Stimulated activated CD8-positive, alpha-beta memory T cell treated with anti-CD3 and anti-CD28 coated beads, Interleukin-7, amount 100 ng/mL, for 24 hours (primary cell): ENCODE measurements at places on chromosomes 3 and 15.

- DNase-seq: no peak
Observed at GRCh38 chr15:39777496-39777895, 5.1 kb downstream of the FSIP1 start.

- no peak for DNase-seq
Observed at GRCh38 chr3:155889212-155889611, 18.8 kb downstream of the GMPS start.

DNA sequence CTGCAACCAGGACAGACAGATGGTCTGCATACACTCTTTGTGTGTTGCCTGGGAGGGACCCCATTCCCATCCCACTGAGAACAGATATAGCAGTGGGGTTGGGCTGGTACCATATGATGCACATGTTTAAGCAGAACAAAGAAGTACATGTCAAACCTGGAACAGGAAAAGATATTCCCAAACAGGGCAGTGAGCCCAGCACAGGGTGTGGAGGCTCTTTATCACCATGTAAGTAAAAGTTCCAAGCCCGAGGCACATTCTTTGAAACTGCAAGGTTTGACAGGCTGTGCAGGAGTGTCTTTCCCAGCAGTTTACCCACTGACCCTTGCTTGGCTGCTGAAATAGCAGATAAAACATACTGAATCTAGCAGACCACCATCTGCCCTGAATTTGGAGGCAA is 5.3 kb upstream of the ZNF445 start:
- no peak for DNase-seq

GRCh38 chr3:172461530-172462138 is 13.4 kb upstream of the GHSR start:
- DNase-seq: no peak

GRCh38 chr15:29064290-29064689 is 178.5 kb downstream of the APBA2 start:
- DNase-seq: no peak

- DNase-seq: no peak
Observed at GRCh38 chr3:143482106-143483088, 362.8 kb downstream of the CHST2 start.

DNA sequence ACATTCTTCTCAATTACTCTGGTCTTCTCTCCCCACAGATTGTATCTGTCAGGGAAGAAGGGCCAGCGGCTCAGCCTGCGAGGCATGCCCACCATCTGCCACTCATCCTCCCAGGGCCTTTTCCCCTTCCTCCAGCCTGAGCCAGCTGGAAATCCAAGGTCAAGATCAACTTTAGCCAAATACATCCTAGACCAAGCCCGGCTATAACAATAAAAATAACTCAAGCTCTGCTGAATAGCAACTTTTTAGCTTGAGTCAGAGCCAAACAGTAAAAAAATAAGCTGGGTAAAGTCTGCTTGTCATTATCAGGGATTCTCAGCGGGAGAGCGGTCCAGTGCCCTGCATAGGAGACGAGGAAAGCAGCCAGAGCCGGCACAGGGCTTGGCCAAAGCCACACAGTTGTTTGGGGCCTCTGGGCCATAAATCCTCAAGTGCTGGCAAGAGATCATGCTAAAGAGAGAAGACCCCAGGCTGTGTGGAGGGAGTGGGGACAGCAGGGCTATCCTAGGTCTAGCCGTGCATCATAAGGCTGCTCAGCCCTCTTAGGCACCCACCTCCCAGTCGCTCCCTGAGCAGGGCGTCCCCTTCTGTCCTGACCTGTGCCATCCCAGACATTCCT is 76.2 kb upstream of the HERC1 start:
- no peak for DNase-seq

DNA sequence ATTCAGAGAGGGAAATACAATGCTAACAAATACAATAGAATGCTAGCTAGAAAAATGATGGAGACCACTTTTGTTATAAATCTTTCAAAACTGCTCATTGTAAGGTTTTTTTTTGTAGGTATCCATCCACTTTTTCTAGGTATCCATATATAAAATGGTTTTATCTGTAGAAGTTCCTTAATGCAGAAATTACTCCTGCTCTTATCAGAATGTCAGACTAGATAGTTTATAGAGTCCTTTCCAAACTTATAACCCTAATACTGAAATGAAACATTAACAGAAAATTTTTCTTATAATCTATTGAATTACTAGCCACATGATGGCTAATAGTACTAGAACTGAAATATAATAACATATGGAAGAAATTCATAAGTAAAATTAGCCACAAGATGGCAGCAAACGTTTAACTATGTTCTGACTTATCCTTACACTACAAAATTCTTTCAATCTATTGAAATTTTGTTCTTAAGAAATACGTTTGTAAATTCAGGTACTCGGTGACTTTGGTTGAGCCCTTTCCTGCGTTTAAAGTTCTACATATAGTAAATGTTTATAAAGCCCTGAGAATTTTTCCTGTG is 58.5 kb downstream of the ECT2 start:
- DNase-seq: no peak

DNA sequence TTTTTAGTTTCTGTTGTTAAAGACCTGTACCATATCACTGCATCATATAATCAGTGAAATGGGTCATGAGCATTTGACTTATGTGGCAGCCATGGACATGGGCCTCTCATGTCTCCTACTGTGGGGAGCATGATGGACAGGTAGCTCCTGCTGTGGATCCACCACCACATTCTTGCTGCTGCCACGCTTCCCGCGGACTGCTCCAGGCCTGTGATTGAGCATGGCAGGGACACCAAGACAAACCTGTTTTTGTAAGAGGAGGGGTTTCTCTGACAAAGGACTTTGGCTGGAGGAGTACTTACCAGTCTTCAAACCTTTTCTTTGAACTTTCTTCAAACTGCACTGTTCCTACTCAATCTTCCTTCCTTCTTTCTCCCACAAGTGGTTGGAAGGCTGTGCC is 17.9 kb upstream of the P2RY14 start:
- no peak for DNase-seq

DNA sequence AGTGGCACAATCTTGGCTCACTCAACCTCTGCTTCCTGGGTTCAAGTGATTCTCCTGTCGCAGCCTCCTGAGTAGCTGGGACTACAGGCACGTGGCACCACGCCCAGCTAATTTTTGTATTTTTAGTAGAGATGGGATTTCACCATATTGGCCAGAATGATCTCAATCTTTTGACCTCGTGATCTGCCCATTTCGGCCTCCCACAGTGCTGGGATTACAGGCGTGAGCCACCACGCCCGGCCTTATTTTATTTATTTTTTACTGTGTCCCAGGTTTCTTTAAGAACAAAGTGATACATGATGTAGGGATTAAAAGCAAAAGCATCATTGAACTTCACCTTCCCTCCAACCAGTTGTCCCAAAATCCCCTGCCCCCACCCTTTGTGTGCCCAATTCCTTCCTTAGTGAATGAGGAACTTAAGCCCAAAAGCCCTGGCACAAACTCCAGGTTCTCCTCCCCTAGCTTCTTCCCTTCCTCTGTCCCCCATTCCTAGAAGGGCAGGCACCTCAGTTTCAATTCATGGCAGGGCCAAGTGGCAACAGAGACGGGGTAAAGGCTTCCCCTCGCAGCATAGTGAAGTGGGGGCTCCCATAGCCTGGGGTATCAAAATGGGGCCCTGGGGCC is 23.7 kb upstream of the RPN1 start:
- DNase-seq: no peak

DNA sequence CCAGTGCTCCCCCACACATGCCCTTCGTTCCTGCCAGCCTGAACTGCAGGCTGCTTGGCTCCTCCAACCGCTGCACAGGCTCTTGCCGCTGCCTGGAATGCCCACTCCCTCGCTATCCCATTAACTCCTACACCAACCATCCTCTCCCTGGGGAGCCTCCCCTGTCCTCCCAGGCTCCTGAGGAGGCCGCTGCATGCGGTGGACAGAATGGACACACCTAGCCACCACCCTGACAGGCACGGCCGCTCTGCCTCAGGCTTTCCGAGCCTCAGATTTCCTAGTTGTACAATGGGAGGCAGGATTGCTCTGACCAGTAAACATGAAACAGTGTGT is 2.3 kb downstream of the PLXNB1 start:
- DNase-seq: no peak

DNA sequence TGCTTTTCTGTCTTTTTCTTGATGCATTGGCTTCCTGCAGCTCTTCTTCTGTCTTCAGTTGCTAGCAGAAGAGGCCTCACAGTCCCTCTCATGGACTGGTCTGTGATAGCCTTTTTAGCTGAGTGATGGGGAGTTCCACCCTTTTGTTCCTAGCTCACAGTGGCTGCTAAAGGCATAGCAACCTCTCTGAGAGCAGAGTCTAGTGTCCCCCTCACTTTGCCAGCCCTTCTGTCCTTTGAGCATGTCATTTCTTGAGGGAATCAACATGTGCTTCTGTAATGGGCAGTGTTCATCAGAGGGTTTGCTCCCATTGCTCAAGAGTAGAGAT is 44.4 kb downstream of the GAP43 start:
- no peak for DNase-seq

DNA sequence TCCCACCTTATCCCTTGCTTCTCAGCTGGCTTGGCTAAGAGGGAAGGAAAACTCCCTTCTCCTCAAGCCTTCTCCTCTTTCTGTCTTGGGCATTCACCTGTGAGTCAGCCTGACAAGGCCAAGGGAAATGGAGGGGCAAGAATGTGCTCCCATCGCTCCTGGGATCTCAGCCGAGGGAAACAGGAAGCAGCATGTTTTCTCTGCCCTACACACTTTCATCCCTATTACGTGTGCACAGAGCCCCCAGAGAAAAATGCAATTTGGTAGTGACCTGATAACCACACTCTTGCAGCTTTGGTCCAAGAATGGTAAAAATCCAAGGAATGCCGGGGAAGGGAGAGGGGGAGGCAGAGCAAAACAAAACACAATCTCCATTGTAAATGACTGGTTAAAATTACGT is 32.9 kb upstream of the MTMR10 start:
- no peak for DNase-seq

- DNase-seq: no peak
Observed at GRCh38 chr3:161349529-161350312, 21.6 kb downstream of the SPTSSB start.

GRCh38 chr3:149221783-149222517 is at the start of gene CP:
Gene CP (minus strand): TSS chr3:149221829. CDS start chr3:149221792, 37 bp downstream.
- no peak for DNase-seq

GRCh38 chr3:114764056-114764492 is 383.0 kb downstream of the ZBTB20 start:
- DNase-seq: no peak

GRCh38 chr3:127491909-127492308 is 98.6 kb downstream of the TPRA1 start:
- DNase-seq: no peak

GRCh38 chr3:131928593-131928992 is 106.2 kb downstream of the CPNE4 start:
- no peak for DNase-seq
